ENCODE measurements at places on chromosomes 2 and 18. TPM values are rescaled to one million over a fixed set of nuclear protein-coding genes. Genes with fewer than 3 reads are reported as not detected.

DSG1 gene
- not detected for total RNA-seq

ARHGAP28 gene
- 5.9 TPM for total RNA-seq

RAPGEF4 gene
- total RNA-seq = 1.00 TPM

KRTCAP3 gene
- total RNA-seq = not detected

INPP5D gene
- total RNA-seq = 1.6 TPM

SERPINB3 gene
- total RNA-seq = not detected

ALPG gene
- total RNA-seq = not detected

SERPINB11 gene
- not detected for total RNA-seq

DES gene
- total RNA-seq = 858 TPM

GAREM1 gene
- 2.4 TPM for total RNA-seq

CPLX4 gene
- not detected for total RNA-seq

HTR2B gene
- 19.3 TPM for total RNA-seq

KLHL30 gene
- not detected for total RNA-seq

DNAH7 gene
- total RNA-seq = 1.4 TPM

GAL3ST2 gene
- 0.44 TPM for total RNA-seq

RAB17 gene
- total RNA-seq = 0.12 TPM
